ENCODE measurements at places on chromosomes 5 and 9.
A peak's percentile ranks its signal among the peaks of the same experiment; 100 is the strongest.

DNA sequence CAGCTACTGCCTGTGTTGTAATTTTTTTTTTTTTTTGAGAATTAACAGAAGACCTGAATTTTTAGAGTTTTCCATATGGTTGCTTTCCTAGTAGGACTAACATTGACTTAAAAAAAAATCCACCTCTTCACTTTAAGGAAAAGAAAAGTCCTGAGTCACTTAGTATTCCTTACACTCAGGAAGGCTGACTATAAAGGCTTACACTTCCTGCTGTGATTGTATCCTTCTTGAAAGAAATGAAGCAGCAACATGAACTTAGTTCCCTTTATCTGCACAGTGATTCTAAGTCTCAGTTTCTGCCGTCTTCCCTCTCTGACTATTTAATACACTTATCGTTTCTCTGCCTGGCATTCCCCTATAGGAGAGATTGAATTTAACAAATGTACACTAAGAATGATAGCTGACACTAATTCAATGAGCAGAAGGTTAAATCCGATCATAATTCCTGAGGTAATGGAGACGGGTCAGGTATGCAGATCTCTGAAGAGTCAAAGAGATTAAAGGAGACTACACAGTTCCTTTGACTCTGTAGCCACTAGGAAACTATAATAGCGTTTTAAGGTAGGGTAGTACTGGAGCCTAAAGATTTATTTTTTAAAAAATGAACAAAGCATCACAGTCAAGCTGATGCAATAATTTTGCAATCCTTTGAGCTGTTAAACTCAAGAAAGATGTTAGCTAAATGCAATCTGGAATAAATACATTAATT, 185.1 kb upstream of the ELAVL2 start:
- DNase-seq, result no peak

DNA sequence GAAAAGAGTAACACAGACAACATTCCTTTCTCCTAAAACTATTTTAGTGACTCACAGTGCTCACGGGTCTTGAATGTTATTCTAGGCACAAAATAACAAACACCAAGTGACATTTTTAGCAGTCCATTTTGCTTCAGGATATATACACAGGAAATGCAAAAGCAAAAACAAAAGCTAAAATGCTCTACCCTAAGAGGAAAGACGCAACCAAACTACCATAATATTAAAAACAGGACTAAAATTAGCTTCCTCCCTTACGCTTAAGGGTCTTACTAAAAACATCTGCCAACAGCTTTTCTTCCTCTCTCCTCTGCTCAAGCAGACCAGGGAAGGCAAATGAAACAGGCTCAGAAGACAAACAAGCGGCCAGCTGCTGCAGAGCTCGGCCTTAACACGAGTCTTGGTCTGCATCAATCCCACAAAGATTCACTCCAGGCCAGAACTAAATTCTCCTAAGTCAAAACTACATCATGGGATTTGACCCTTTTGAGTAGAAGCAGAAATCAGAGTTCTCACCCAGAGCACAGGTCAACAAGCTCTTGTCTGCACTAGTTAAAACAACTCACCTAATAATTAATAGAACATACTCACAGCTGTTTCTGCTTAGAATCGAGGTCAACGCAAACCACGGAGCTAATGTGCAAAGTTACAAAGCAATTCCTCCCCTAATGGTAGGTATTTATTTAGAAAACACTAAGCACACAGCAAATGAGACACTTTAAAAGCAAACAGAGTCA, 62.3 kb downstream of the RAPGEF1 start:
- DNase-seq, result peak; percentile 79

DNA sequence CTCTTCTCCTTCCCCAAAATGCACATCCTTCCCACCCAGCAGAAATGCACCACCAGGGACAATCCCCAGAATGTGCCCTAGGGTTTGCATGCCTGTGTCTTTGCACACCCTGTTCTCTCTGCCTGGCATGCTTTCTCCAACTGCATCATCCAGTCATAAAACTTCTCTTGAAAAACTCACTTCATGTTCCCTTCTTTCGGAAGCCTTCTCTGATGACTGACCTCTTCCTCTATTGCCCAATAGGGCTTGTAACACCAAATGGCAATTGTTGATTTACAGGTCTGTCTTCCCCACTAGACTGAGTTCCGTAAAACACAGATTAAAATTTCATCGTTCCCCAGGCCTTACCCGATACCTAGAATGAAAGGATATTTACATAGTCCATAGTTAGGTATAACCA, 83.1 kb upstream of the SPOCK1 start:
- DNase-seq, result no peak

- DNase-seq, result no peak
Observed at GRCh38 chr9:109232449-109233237, 65.6 kb upstream of the FRRS1L start.

GRCh38 chr9:134339183-134339806, 13.0 kb downstream of the RXRA start:
- no peak for DNase-seq

- DNase-seq, result peak; percentile 98
Observed at GRCh38 chr5:171521219-171521633, 101.8 kb downstream of the FGF18 start.

DNA sequence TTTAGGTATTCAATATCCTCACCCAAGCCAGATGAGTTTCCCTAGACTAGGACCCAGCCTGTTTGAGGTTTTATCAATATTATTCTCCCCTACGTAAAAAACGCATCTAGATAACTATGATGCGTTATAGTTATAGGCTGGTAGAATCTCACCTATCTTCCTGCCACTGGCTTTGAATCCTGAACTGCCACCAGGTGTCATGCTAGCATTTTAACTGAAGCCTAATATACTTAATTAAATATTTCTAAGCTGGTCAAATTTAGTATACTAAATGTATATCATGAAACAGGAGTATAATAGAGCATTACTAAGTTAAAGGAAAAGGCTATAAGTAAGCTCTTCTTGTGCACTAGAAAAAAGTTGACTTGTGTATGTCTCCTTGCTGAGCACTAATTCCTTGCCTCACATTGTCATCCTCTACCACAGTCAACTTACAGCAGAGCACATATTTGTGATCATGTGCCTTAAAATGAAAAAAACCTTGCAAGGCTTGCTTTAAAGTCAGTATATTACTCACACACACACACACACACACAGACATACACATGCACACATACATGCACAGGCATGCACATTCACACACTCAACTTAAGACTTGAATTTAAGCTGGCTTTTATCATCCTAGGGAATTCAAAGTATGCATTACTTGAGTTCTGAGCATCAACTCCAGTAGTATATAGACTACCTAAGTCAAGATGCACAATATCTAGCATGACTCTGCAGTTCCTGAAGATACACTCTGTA, 303.4 kb downstream of the ADGRV1 start:
- no peak for DNase-seq
